ENCODE measurements at places on chromosomes 11 and 22.

- no peak for DNase-seq
Observed at GRCh38 chr22:33654173-33654895, 265.9 kb downstream of the LARGE1 start.

GRCh38 chr11:120903686-120904085 is 120.2 kb upstream of the TBCEL start:
- no peak for DNase-seq

DNA sequence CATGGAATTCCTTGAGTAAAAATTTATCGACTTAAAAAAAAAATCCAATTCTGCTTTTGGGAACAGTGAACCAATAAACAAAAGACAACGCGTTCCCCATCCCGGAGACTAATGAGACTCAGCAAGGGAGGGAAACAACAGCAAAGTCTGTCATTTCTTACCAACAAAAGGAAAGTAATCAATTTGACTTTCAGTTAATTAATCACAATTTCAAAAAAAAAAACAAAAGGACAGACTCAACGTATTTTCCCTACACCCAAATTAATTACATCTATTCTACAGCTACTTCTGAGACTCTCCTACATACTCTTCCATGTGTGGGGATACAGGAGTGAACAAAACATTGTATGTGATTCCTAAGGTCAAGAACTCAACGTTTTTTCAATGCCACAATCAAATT is 1.9 kb downstream of the RDX start:
- no peak for DNase-seq

DNA sequence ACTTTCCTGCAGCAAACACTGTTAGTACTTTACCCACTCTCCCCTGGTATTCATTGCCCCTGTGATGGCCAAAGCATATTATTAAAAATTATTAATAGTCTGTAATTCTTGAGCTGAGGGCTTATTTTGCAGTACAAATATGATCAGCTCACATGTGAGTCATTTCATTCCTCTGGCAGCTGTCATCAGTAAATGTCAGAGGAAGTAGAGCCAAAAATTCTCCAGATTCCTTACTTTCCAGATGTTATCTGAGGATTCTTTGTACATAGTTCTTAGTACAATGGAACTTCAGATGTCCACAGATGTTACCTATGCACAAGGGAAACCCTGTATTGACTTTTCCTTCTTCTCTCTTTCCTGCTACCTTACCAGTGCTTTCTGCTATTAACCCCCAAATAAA is 12.5 kb downstream of the OR5B3 start:
- DNase-seq = no peak

- DNase-seq = no peak
Observed at GRCh38 chr22:32591620-32592019, 117.0 kb downstream of the FBXO7 start.

DNA sequence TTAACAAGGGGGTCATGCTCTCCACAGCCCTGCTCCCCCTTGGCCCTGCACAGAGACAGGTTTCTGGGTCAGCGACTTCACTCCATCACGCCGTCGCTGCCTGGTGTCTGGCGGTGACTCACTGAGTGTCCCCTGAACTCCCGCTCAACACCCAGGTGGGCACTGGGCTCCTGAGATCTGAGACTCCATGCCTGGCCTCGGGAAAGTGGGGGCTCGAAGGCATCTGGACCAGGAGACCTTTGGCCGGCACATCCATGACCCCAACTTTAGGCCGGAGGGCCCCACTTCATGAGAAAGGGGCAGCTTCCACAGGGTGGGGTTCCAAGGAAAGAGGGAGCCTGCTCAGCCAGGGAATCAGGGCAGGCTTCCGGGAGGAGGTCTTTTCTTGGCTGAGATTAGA is 79.3 kb upstream of the PRR5 start:
- no peak for DNase-seq

GRCh38 chr11:16925561-16926065 is 88.6 kb downstream of the PLEKHA7 start:
- no peak for DNase-seq

- DNase-seq = no peak
Observed at GRCh38 chr11:11806074-11806473, 35.7 kb upstream of the USP47 start.

DNA sequence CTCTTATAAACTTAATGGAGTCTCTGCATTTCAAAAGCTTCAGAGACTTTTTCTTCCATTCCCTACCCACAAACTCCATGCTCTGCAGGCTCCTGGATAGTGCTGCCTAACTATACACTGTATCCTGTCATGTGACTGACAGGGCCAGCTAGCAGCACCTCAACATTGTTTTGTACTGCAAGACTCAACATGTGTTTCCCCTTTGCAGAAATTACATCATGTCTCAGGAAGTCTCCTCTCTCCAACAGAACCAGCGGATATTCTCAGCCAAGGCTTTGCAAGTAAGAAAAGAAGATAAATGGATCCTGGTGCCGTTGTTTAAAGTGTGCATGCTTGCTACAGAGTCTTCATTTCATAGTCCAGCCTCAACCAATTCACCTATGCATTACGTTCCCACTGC is 164.0 kb upstream of the UBASH3B start:
- no peak for DNase-seq

GRCh38 chr11:93618371-93618770 is 43.1 kb upstream of the CEP295 start:
- no peak for DNase-seq

DNA sequence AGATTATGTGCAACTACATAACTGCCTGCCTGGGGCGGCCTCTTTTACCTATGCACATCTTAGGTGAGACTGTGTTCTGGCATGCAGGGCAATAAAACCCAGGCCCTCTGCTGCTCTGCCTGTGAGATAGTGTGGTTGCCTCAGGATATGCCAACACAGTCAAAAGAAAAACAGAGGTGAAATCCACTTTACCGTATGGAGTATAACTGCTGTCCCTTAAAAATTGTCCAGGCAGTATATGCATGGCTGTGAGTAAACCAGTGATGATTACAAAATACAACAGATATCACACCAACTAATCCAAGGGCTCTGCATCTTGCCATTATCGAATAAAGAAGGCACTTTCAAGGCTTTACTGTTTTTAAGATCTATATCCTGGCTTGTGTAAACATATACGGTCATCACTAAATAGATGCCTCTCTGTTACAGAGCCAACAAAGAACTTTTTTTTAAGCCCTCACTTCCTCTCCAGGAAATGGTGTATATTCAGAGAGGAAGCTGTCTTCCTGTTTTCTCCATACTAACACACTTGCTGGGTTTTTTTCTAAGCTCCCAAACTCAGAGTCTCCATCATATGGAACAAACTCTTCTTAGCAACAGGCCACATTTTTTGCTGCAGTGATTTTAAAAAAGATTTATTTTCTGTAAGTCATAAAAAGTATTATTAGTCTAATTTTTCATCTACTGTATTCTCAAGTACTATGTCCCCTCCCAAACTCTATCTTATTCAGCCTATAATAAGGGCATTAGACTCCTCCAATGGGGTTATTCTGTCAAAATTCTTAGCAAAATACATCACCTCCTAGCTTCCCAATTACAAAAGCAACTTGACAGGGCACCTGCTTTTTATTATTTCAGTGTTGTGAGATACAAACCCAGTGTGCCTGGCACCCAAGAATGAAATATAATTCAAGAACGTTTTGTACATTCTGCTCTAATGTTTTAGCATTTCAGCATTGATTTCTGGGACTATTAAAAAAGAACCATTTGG is 135.2 kb downstream of the MAML2 start:
- DNase-seq = no peak

DNA sequence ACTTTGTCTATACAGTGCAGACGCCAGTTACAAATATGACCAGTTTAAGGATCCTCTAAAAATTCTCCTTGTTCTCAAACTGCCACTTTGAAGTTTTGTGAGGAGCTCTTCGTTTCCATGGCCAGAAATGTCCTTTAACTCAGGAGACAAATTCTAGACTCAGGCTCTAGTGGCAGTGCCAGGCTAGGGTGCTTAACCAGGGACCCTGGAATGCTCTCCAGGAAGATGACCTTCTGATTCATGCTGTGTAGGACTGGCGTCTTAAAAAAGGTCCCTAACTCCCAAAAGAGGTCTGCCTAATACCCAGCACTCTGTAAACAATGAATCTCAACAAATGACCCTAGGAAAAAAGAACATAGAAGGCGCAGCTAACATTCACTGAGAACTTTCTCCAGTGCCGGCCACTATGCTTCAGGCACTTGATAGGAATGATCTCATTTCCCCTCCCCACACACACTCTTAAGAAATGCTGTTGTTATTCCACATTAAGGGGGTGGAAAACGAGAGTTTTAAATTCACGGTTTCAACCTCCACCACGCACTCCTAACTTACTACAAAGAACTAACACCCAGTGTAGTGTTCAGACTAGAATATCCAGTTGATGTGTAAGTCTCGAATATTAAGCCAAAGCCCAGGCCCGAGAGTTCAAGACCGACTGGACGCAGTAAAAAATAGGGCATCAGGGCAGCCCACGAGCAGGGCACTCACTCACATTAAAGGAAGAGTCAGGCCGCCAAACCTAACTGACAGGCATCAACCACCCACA is 747 bp downstream of the NXF1 start:
- DNase-seq = no peak

DNA sequence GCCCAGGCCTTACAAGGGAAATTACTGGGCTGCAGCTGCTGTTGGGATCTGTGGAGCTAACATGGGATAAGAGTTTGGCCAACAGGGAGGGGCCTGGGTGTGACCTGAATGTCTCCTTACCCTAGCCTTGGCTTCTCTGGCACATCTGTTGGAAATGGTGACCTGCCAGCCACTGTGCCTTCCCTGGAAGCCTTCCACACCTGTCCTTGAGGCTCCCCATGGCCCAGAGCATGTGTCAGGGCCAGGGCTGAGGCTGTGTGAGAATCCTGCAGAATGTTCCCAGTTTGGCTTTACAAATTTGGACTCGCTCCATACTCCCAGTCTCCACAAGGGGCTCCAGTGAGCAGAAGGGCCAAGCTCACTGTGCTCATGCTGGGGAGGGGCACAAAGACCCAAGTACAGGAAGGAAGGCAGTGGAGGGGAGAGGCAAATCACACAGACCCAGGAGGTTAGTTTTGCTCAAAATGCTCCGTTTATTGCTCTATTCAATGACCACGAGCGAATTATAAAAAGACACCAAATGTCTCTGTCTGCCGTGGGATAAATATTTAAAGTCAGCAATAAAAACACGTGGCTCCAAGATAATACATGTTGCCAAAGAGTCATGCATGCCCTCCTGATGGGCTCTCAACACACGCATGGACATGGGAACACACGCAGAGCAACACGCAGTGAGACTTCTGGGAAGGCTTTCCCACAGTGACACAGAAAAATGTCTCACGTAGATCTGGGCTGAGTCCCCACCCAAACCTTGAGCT is 1.7 kb upstream of the IGSF22 start:
- no peak for DNase-seq

GRCh38 chr11:102476069-102476468 is 23.5 kb upstream of the TMEM123 start:
- DNase-seq = no peak

DNA sequence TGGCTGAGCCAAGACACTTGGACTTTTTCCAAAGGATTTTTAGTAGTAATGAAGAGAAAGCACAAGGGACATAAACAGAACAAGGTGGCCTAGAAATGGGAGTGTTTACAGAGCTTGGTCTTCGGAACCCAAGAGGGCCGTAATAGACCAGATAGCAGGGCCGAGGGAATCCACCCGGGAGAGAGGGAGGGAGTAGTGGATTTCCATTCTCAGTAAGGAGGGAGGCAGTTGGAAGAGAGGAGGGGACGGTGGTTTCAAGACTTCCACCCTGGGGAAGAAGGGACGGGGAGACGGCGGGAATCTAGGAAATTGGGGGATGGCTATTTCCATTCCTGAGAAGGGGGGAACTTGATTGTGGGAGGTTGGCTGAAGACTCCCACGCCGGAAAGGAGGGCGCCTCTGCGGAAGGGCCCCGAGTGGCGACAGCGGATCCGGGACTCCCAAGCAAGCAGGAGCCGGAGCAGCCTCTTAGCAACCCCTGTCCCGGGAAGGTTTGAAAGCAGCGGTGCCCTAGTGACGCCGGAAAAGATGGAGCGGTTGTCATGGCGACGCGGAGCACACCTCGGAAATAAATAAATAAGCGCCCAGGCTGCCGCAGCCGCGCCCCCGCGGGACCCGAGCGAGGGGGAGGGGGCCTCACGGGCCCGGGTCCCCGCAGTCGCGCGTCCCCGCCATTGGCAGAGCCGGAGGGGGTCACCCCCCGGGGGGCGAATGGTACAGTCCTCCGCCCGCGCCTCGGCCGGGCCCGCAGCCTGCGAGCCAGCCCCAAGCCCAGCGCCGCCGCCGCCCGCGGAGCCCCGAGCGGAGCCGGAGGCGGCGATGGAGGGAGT is 31.6 kb downstream of the EIF3F start:
- DNase-seq = peak; percentile 4

DNA sequence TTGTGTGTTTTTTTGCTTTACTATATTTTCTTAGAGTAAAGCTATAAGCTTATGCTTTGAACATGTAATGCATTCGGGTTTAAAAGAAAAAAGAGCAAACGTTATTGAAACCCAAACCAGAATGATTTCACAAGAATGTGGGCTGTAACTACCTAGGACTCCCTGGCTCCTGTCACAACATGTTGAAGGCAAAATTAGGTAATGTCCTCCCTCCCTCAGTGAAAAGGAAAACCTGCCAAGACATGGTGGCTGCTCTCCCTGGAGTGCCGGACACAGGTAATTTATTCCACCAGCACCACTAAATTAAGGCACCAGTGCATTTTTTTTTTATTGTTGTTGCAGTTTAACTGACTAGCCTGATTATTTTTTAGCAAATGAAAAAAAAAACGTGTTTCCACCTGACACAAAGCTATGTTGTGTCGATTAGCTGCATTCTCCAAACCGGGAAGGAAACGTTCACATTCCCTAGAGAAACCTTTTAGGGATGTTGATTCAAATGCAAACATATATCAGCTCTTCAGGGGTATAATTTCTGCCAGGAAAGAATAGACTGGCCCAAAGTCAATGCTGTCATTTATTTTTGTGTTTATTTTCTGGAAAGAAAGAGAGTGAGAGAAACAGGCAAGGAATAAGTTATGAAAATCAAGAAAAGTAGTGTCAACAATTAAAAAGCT is 134.6 kb downstream of the CCDC34 start:
- DNase-seq = no peak

GRCh38 chr11:107928046-107928766 is at the start of gene RAB39A:
Gene RAB39A (plus strand): TSS chr11:107928448. CDS start chr11:107928569, 121 bp downstream.
- peak; percentile 78 for DNase-seq

DNA sequence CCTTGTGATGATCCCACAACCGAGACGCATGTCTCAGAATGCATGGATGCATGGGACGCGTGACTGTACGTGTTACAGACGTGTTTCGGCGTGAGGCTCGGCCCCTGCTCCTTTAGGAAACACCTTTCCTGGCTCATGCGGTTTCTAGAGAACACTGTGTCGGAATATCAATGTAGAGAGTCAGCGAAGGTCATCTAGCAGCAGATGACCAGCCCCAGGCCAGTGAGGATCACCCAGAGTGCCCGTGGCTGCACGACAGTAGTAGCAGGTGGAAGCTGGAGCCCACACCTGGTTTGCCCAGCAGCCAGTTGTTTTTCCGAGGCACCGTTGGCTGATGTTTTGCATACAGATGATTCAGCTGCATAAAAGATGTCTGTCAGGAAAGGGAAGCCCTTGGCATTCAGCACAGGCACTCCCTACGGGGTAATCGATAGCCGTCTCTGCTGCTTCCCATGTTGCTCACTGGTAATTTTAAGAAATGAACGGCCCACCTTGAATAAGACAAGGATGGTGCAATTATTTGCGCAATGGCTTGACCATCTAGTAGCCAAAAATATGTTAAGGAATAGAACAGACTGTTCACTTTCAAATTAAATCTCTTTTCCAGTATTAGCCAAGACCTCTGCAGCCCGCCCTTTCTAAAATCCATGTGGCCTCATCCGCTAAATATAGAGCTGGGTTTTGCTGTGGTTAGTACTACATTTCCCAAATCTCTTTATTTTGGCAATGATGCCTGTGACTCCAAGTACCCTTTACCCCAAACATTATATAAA is 1.1 kb upstream of the CLTCL1 start:
- no peak for DNase-seq
